ENCODE measurements at places on chromosomes 5 and 9.

DNA sequence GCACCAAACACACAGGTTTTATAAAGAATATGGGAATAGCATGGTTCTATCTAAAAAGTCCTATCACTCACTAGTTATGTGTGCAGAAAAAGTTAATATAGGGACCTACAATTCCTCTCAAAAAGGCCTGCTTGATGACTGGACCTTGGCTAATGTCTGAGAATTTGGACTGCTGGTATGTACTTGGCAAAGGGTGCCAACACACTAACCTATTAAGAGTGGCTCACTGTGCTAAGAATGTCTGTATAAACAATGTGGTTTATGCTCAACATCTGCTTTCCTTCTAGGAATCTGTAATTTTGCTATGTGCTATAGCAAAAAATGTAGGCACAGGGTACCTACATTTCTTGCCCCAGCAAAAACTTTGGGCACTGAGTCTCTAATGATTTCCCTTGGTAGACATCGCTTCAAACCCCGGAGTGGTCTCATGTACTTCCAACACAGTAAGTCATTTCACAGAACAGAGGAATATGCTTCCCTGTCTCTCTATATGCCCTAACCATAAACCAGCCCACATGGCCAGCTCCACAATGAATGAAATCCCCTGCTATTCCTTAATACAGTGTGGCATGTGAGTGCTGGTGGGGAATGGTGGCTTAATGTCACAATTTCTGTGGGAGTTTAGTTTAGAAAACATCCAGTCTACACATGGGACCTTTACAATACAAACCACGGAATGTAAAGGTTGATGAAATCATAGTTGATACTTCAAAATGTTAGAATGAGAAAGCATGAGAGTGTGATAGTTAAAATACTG, 101.7 kb downstream of the UBAP2 start:
- no peak for DNase-seq

- DNase-seq: no peak
Measured at GRCh38 chr9:26292943-26293342, 599.7 kb downstream of the CAAP1 start.

- no peak for DNase-seq
Measured at GRCh38 chr5:10750909-10751308, 10.1 kb downstream of the DAP start.

DNA sequence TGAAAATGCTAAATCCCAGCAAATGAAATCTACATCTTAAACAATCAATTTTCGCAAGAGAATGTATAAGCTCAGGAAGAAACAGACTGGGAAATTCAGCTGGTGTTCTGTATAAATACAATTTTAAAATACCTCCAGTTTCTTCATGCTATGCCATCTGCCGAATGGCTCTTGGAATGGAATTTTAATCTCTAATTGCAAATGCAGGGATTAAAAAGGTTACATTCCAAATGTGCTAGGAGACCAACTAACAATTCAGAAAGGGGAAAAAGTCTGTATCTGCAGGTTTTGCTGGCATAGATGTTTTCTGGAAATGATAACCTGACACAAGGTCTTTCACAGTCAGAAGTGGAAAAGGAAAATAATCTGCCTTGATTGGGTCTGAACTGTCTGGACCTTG, 379.7 kb downstream of the MAT2B start:
- DNase-seq: no peak

GRCh38 chr5:100905259-100905914, 2.3 kb upstream of the ST8SIA4 start:
- DNase-seq: no peak

- DNase-seq: no peak
Measured at GRCh38 chr5:65926893-65927292, 518 bp downstream of the ERBIN start.

DNA sequence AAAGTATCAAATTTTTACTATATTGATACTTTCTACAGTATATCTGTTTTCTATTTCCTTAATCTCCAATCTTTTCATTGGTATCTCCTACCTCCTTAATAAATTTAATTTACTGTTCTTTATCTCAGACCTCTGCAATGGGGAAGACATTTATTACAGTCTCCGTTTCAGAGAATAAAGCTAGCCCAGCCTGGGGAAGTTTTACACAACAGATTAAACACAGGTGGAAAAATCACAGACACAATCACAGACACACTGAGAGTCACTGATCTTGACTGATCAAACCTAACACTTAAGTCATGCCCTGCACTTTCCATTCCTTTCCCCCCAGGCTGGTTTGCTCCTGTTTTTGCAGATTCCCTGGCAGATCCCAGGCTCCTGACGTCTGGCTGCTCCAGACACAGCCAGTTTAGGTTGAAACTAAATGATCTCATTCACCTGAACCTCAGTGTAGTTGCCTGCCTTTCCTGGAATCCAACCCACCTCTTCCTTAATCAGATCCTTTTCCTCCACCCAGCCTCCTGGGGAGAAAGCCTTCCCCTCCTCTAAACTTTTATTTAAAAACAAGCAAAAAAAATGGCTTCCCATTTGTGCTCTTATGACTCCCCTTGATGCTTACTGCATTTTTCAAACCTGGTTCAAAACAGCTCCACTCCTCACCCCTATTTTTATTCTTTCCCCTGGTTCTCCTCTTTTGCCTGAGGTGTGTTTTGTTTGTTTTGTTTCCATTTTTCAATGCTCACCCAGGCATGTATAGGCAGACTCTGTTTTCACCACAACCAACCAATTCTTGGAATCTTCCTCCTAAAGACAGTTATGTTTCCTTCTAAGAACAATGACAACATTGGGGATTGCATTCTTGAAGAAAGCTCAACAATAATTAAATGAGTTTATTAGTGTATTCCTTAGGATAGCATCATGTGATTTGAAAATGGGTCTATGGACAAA, 29.5 kb upstream of the OSMR start:
- no peak for DNase-seq
